ENCODE measurements at places on chromosomes 4 and X. TPM values are rescaled to one million over a fixed set of nuclear protein-coding genes. Genes with fewer than 3 reads are reported as not detected.

DNA sequence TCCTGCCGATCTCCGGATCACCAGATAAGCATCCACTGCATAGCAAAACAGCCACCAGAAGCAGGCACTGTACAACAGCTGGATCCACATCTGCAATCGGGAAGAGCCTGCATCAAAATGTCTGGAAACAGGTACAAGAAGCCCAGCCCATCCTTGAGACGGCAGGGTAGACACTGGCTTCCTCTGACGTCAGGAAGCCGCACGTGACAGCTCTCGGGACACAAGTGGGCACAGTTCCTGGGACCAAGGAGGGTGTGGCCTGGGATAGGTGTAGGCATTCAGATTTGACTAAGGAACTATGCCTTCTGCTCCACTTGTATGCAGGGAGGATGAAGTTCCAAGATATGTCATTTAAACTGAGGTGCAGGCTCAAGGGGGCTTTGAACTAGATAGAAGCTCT, 6.3 kb downstream of the GPR143 start:
- DNase-seq = no peak

- no peak for DNase-seq
These were observed 1.5 kb downstream of the MAB21L2 start for GRCh38 chr4:150583287-150584110.

- DNase-seq = no peak
These were observed 112.5 kb downstream of the LDB2 start for GRCh38 chr4:16785793-16786527.

GABRB1 gene
- not detected for total RNA-seq
